ENCODE measurements at places on chromosomes 12 and 14. TPM values are rescaled to one million over a fixed set of nuclear protein-coding genes. Genes with fewer than 3 reads are reported as not detected.

The UNC119B gene
- 19.7 TPM for total RNA-seq

The PTGER2 gene
- not detected for total RNA-seq

The OAS3 gene
- 7.9 TPM for total RNA-seq

GRCh38 chr12:94892544-94893267 lies 110.8 kb downstream of the NDUFA12 start:
- no peak overlapping the region for H3K4me3 ChIP-seq
- no peak overlapping the region for H3K27ac ChIP-seq
- no peak for DNase-seq
- H3K4me1 ChIP-seq, result no peaks in the 10 kb centered on the region
- H3K27me3 ChIP-seq, result no peaks in the 10 kb centered on the region
- no peaks in the 10 kb centered on the region for H3K36me3 ChIP-seq

DNA sequence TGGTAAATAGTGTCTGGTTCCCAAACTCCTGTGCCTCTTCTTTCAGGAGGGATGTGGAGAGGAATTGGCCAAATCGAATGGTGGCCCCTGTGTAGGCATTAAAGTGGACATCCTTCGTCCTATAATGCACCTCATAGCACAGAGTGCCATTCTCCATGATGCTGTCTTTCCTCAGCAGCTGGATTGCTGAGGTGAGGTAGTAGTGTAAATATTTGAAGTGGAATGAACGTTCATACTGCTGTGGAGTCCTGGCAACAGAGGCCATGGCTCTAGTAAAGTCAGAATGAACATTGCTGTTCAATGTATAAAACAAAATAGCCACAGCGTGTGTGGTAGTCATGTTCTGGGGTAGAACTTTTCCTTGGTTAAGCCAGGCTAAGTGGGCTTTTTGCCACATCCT lies 2.7 kb downstream of the ART4 start:
- H3K36me3 ChIP-seq, result no peaks in the 10 kb centered on the region
- no peaks in the 10 kb centered on the region for H3K27me3 ChIP-seq
- no peak for DNase-seq
- H3K4me3 ChIP-seq, result no peak overlapping the region
- no peaks in the 10 kb centered on the region for H3K4me1 ChIP-seq

DNA sequence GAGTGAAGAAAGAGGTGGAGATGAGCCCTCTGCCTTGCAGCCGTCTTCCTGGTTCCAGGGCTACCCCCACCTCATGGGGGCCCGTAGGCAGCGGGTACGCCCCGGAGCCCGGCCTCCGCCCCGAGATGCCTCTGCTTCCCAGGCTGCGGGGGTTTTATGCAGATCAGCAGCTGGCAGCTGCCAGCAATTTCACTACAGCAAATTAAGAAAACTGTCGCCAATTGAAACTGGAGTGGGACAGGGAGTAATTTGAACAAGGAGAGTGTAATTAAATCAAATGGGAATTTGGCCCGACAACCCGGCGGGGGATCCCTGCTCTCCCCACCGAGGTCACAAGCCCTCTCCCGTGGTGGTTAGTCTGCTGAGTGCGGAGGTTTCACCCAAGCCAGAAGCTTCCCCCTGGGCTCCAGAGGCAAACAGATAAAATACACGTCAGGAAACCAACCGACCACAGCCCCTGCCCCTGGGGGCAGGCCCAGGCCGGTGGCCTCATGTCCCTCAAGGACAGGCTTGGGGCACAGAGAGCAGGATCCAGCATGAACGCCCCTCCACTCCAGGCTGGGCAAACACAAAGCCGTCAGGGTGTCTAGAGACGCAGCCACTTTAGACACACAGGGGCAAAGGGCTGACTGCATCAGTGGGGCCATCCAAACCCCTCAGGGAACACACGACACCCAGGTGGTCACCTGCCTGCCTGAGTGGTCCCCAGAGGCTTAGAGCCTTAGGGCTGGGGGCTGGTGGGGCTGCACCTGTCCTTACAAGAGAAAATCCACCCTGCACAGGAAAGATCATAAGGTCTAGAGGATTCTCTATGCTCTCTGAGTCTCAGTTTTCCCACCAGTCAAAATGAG lies 53.8 kb downstream of the TESC start:
- no peaks in the 10 kb centered on the region for H3K27me3 ChIP-seq
- peaks cover 88% of the 10 kb centered on the region for H3K4me1 ChIP-seq
- DNase-seq, result peak; percentile 77
- peak overlapping the region; percentile 100 for H3K27ac ChIP-seq
- peaks cover 7% of the 10 kb centered on the region for H3K36me3 ChIP-seq
- H3K4me3 ChIP-seq, result peak overlapping the region; percentile 35

DNA sequence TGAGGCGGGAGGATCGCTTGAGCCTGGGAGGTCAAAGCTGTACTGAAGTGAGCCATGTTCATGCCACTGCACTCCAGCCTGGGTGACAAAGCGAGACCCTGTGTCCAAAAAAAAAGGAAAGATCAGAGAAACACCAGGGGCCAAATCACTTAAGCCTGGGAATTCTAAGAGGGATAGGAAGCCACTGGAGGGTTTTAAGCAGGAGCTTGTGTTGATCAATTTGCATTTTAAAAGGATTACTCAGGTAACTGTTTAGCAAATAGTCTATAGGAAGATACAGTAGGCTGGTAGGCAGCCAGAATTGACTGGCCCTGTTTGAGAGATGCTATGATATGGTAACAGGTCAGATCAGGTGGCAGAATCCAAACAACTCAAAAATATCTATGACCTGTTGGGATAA lies 162.7 kb downstream of the SPTSSA start:
- no peak for DNase-seq
- H3K4me1 ChIP-seq, result no peaks in the 10 kb centered on the region
- H3K27ac ChIP-seq, result no peak overlapping the region
- H3K27me3 ChIP-seq, result no peaks in the 10 kb centered on the region
- no peak overlapping the region for H3K4me3 ChIP-seq

DNA sequence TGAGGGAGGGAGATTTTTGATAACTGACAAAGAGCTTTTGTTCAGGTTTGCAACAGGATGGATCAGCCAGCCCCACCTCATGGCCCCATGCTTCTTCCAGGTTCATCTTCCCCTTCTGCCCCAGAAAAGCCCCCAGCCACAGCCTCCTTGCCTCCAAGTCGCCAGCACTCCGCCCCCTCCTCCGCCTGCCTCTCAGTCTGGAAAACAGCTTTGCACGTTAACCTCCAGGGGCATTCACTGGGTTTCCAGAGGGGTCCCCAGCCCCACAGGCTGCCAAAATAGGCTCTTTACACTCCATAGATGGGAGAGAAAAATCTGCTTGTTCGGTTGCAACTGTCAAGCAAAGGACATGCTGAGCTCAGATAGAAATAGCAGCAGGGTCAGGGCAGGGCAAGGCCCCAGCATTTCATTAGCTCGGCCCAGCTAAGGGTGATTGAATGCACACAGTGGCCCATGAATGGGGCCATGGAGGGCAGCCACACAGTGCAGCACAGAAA lies 253.6 kb downstream of the ZFP36L1 start:
- no peak overlapping the region for H3K4me3 ChIP-seq
- no peaks in the 10 kb centered on the region for H3K27me3 ChIP-seq
- H3K4me1 ChIP-seq, result no peaks in the 10 kb centered on the region
- H3K36me3 ChIP-seq, result no peaks in the 10 kb centered on the region
- H3K27ac ChIP-seq, result no peak overlapping the region
- no peak for DNase-seq

DNA sequence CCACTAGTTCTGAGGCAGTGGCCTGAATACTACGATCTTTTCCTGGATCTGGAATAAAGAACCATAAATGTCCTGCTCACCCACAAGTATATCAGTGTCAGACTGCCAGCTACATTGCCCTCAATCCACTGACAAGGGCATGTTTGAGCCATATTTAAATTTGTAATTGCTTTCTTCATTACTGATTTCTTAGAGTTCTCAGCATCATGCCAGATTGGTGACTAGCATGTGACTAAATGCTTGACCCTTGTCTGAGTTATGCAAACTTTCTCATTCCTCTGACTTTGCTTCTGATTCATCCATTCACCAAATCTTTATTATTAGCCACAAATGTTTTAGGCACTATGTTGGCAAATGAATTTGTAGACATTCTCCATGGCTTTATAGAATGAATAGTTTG lies 143.6 kb upstream of the SLC16A7 start:
- no peaks in the 10 kb centered on the region for H3K4me1 ChIP-seq
- H3K4me3 ChIP-seq, result no peak overlapping the region
- no peaks in the 10 kb centered on the region for H3K27me3 ChIP-seq
- no peaks in the 10 kb centered on the region for H3K36me3 ChIP-seq

DNA sequence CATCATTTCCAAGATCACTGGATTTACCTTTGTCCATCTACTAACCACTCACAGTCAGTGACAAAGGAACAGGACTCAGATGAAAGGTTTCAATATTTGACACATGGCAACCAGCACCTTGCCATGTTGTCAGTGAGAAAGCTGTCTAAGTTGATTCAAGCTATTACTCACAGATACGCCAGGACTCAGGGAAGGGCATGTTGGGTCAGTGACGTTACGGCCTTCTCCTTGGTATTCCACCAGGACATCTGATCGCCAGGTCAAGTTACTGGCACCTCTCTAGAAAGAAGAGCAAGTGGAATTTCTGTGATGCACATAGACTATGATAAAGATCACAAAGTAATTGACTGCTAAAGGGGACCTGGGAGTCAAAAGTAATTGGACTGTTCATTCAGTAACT lies 36.4 kb downstream of the GNS start:
- no peak overlapping the region for H3K27ac ChIP-seq
- H3K4me1 ChIP-seq, result no peaks in the 10 kb centered on the region
- H3K36me3 ChIP-seq, result 0 out of 2 replicates have a peak, but pooled peaks cover 9% of the 10 kb centered on the region
- no peaks in the 10 kb centered on the region for H3K27me3 ChIP-seq
- H3K4me3 ChIP-seq, result no peak overlapping the region
- no peak for DNase-seq

GRCh38 chr12:115000038-115000437 lies 316.1 kb upstream of the TBX3 start:
- peaks cover 5% of the 10 kb centered on the region for H3K4me1 ChIP-seq
- no peak for DNase-seq
- H3K36me3 ChIP-seq, result no peaks in the 10 kb centered on the region
- no peaks in the 10 kb centered on the region for H3K27me3 ChIP-seq
- H3K4me3 ChIP-seq, result no peak overlapping the region
- H3K27ac ChIP-seq, result no peak overlapping the region
